ENCODE measurements at places on chromosomes 12 and 14. TPM values are rescaled to one million over a fixed set of nuclear protein-coding genes. Genes with fewer than 3 reads are reported as not detected.

Gene GLIPR1
- total RNA-seq: 83.2 TPM

Gene AKAP5
- 0.59 TPM for total RNA-seq

Gene PRH2
- not detected for total RNA-seq

Gene BTBD6
- 60.1 TPM for total RNA-seq

Gene ACVRL1
- 11.5 TPM for total RNA-seq

Gene FAM181A
- not detected for total RNA-seq

Gene GLS2
- 0.36 TPM for total RNA-seq

Gene AGAP2
- 0.72 TPM for total RNA-seq

Gene PRICKLE1
- 13.0 TPM for total RNA-seq

Gene KRT82
- not detected for total RNA-seq

Gene CDCA4
- total RNA-seq: 13.3 TPM

Gene PLA2G1B
- total RNA-seq: not detected

All from osteoblast (primary cell).